ENCODE measurements at places on chromosomes 4 and X.
A peak's percentile ranks its signal among the peaks of the same experiment; 100 is the strongest.

DNA sequence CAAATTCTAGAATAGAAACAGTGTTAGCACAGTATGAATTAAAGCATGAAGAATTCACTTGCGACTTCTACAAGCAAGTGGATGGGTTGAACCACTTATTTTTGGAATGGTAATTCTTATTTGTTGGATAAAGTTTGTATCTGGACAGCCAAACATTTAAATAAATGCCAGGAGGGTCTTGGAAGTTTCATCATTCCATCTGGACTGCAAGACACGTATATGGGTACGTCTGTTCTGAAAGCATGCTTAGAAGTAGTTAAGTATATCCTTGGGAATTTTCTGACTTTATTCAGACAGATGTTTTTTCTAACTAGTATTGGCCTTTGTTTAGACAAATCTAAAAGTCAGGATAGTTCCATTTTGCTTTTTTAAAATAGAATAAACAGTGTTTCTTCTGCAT is 77.5 kb upstream of the CASK start:
- DNase-seq: no peak

GRCh38 chrX:73851014-73852009 is 288.3 kb downstream of the CHIC1 start:
- no peak for DNase-seq

DNA sequence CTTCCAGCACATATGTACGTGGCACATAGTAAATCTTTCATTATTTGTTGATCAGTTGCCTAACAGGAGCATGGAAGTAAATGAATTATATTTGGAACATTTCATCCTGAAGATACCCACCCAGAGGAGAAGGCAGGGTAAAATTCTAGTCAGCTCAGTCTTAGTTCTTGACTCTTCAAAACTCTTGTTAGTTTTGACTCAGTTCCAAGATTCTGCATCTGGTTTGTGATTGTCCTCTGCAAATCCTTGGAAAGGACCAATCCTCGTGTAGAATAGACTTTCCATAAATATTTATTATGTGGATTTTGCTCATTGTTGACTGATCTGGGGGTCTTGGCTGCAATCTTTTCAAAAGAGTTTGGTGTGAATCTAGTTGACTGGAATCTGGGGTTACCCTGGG is 257.5 kb upstream of the FAT1 start:
- DNase-seq: no peak

DNA sequence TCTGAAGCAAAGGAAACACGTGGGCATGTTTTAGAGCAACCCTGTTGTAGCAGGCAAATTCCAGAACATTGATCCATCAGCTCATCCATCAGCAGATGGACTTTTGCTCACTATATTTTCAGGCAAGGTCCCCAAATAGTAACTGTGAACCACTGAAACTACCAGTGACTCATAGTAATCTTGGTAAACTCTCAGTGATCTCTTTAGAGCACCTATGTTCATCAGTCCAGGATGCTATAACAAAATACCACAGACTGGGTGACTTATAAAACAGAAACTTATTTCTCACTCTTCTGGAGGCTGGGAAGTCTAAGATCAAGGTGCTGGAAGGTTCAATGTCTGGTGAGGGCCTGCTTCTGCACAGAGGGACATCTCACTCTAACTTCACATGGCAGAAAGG is 28.9 kb upstream of the BTC start:
- no peak for DNase-seq

DNA sequence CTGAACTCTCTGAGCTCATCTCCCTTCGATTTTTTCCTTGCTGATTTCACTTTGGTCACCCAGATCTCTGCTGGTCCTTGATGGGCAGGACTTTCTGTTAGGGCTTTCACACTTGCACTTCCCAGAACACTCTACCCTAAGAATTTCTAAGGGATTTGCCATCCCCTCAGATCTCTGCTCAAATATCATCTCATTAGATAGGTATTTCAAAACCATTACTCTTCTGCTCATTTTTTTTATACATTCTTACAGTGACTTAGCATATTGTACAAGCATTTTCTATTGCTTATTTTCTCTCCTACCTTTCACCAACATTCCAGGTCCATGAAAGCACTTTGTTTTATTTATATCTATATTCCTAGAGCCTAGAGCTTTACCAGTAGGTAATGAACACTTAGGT is 913.3 kb downstream of the PDHA2 start:
- DNase-seq: no peak

- peak; percentile 43 for DNase-seq
These were observed 63.3 kb downstream of the GALNT7 start for GRCh38 chr4:173231916-173232315.
